ENCODE measurements at places on chromosomes 7 and 10.

DNA sequence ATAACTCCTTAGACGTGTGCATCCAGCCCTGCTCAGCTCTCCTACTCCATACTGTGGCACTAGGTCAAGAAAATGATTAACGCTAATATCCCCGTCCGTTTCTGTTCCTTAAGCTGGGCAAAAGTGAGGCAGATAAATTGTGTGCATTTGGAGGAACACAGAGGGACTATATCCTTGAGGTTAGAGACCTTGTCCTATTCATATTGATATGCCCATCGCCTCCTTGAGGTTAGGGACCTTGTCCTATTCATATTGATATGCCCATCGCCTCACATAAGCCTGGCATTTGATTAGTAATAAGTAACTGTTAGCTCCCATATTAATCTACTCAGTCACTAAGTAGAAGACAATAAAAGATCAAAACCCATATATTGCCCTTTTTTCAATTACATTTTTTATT lies 12.9 kb upstream of the TAX1BP1 start:
- DNase-seq = no peak

DNA sequence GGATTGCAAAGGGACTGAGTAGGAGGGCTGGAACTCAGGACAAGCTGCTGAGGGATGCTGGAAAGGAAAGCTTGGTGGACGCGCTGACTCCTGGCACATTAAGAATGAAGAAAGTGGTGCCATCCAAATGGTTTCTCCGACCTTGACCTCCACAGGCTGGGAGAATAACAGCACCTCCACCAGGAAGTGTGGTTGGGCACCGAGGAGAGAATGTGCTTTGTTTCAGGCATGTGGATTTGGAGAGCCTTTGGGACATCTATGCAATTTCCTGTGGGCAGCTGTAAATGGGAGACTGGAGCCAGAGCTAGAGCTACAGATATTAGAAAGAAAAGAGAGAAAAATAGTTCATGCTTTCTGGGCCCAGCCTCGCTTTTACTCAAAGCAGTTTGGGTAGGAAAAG lies 29.8 kb upstream of the HABP2 start:
- DNase-seq = no peak

- no peak for DNase-seq
Measured at GRCh38 chr7:81637534-81637933, 132.3 kb downstream of the HGF start.

DNA sequence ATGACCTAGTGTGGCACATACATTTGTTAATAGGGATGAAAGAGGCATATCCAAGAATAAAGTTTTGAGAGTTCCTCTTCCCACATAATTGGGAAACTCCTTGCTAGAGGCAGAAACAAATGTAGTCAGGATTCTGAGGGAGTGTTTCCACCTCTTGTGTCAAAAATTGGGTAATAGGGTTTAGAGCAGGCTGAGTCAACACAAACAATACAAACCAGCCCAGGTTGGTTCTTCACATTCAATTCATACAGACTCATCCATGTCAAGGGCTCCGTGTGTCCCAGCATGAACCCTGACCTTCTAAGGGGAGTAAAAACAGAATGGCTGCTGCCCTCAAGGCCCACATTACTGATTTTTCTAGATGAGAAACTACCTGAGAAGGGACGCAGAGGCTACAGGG lies 75.3 kb downstream of the GLI3 start:
- no peak for DNase-seq

DNA sequence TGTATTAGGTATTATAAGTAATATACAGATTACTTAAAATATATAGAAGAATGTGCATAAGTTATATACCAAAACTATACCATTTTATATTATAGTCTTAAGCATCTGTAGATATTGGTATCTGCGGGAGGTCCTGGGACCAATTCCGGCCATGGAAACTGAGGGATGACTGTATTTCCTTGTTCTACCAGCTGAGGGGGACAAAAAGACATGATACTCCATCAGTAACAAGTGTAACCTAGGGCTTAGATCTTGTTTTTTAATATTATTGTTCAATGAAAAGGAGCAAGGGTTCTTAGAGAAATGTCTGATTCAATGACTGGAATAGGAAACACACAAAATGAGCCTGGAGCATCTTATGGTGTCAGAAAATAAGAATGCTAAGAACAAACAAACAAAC lies 752.5 kb downstream of the CCSER2 start:
- no peak for DNase-seq

DNA sequence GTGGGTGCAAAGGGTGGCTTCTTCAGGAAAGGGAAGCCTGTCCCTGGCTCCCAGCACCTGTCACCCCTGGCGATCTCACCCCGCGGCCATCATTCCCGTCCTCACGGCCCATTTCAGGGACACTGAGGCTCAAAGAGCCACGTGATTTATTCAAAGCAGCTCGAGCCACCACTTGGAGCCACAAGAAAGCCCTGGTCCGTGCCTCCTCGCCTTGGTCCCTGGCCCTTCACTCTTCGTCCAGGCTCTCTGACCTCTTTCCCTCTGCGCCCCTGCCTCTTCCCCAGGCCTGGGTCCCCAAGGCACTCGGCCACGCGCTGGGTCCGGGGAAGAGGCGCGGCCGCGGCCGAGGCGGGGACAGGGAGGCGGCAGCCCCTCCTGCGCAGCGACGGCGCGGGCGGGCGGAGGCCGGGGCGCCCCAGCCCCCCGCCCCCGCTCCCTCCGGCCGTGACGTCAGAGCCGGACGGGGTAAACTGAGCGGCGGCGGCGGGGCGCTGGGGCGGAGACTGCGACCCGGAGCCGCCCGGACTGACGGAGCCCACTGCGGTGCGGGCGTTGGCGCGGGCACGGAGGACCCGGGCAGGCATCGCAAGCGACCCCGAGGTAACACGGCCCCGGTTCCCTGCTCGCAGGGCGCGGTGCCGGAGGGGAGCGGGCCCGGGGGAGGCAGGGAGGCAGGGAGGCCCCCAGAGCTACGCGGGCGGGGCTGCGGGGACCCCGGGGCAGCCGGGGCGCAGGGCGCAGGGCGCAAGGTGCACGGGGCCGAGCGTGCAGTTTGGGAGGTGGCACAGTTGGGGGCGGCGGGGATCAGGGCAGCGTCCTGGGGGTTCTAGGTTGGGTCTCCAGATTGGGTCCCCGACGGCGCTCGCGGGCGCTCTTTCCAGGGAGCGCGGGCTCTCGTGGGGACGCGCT lies at the start of gene SLC18A2:
Gene SLC18A2 (plus strand): TSS at position 494 of the 909 bp plus-strand sequence. CDS start 580 bp downstream, outside the sequence.
- peak; percentile 35 for DNase-seq

- DNase-seq = no peak
Measured at GRCh38 chr7:128443831-128444600, 11.7 kb upstream of the HILPDA start.

DNA sequence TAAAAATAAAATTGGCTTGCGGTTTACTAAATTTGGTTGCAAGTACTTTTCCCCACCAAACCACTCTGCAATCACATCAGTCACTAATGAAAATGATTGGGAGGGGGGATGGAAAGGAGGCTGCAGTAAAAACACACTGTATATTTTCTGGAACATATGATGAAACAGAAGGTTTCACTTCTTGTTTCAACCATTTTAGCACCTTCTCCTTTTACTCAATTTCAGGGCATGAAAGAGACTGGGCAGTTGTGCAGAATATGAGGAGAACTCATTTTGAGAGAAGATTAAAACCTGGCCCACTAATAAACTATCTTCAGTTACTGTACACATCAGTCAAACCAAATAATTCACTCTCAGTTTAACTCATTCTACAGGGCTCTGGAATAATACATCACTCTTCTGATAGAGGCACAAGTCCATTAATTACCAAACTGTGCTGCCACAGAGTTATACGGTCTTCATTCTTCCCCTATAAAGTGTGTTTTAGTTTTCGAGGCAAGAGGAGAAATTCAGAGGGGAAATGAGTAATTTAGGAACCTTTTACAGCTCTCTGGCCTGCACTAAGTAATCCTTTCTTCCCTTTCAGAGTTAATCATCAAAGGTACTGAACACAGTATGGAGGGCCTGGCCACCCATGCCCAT lies 25.5 kb downstream of the JAZF1 start:
- no peak for DNase-seq

- DNase-seq = no peak
Measured at GRCh38 chr7:16399916-16400892, 21.1 kb downstream of the CRPPA start.

GRCh38 chr7:109996927-109997326 lies 1094.0 kb upstream of the LRRN3 start:
- DNase-seq = no peak

GRCh38 chr7:114548081-114548980 lies 133.7 kb downstream of the FOXP2 start:
- no peak for DNase-seq

DNA sequence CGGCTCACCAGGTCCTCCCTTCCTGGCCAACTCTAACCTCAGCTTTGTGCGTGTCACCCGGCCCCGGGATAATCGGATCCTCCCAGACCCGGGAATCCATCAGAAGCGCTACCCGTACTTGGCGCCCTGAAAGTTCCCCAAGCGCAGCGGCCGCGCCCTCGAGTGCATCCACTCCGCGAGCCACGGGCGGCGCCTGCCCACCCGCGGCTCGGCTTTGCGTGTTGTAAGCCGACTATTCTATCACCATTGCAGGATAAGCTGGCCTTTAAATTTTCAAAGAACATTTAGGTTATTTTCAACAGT lies 35.7 kb upstream of the EBLN1 start:
- peak; percentile 74 for DNase-seq

GRCh38 chr7:32023376-32023775 lies 46.8 kb downstream of the PDE1C start:
- no peak for DNase-seq

GRCh38 chr10:59839576-59839975 lies 66.8 kb downstream of the CCDC6 start:
- DNase-seq = peak; percentile 46

GRCh38 chr7:152000191-152000590 lies 25.3 kb upstream of the GALNT11 start:
- DNase-seq = no peak

GRCh38 chr10:27745732-27746396 lies at the start of gene MKX:
TSS of gene MKX (minus strand) at chr10:27745819. CDS start at chr10:27743415, 2,404 bp downstream.
- DNase-seq = peak; percentile 56

GRCh38 chr7:2117646-2118045 lies 115.1 kb downstream of the MAD1L1 start:
- no peak for DNase-seq

GRCh38 chr7:20896996-20897395 lies 110.3 kb upstream of the SP8 start:
- DNase-seq = peak; percentile 51

- no peak for DNase-seq
Measured at GRCh38 chr7:98211676-98212531, 665 bp downstream of the BHLHA15 start.

DNA sequence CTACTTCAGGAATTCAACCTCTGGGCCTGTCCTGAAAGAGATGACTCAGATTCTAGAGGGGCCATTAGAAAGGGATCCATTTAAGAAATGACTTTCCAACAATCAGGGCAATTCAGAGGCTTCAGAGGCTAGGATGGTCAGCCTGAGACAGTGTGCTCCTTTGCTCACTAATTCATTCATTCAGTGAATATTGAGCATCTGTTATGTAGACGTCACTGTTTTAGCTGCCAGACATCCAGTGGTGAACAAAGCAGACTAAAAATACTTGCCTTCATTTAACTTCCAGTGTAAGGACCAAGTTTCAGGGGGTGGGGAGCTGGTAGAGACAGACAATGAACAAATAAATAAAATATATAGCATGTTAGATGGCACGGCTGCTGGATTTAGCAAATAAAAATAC lies 1.6 kb downstream of the KIAA1217 start:
- DNase-seq = no peak

GRCh38 chr10:129873351-129873750 lies 90.7 kb downstream of the EBF3 start:
- DNase-seq = no peak

- peak; percentile 84 for DNase-seq
Measured at GRCh38 chr10:77643795-77644468, 6.3 kb upstream of the KCNMA1 start.

GRCh38 chr10:115665549-115665948 lies 572.4 kb downstream of the ATRNL1 start:
- DNase-seq = no peak

DNA sequence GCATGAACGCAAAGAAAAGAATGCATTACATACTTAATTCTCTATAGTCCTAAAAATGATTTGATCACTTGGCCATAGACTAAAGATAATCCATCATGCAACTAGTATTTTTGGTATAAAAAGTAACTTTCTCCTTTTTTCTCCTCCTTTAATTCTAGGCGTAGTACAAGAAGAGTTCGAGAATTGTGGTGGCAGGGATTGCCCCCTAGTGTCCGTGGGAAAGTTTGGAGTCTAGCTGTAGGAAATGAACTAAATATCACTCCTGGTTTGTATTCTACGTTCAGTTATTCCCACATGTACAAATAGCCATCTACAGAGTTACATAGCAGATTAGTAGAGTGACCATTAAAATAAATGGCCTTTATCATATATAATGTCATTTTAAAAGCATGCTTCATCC lies 45.5 kb upstream of the HELLS start:
- DNase-seq = peak; percentile 25

- peak; percentile 100 for DNase-seq
Measured at GRCh38 chr7:30504301-30505173, at the start of gene GGCT. TSS of gene GGCT (minus strand) at chr7:30504829. CDS start at chr7:30504709, 120 bp downstream.

GRCh38 chr7:41428381-41428780 lies 274.5 kb downstream of the INHBA start:
- no peak for DNase-seq

DNA sequence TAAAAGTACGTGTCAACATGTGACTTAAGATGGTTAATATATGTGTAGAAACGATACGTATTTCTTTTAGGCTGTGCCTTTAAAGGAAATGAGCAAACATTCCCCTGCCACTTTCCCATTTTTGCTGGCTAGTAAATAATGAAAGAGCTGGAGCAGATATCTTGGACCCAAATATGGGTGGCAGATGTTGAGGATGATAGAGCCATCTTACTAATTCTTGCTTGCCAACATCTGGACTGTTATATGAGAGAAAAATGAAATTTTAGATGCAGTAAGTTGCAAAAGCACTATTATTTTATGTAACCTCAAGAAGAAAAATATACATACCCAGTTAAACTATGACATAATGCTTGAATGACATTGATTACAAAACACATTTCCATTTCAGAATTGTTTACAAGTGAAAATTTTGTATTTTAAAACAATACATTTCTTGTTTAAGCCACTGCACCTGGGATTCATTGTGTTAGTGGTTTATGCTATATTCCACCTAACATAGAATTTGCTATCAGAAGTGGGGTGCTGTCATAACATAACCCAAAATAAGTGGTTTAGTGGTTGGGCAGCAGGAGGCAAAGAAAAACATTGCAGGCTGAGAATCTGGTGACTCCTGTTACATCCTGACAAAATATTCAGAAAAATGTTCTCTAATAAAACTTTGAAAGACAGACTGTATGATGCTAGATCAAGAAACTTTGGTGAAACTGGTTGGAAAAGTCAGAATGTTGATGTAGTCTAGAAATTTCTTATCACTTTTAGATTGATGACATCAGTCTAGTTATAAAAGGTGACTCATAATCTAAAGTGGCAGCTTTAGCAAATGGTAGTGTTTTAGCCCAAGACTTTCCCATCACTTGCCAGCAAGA lies 305.0 kb downstream of the PTEN start:
- DNase-seq = no peak

GRCh38 chr7:120869700-120870099 lies 11.8 kb upstream of the TSPAN12 start:
- no peak for DNase-seq

GRCh38 chr7:91082038-91082437 lies 182.2 kb upstream of the FZD1 start:
- DNase-seq = no peak

- no peak for DNase-seq
Measured at GRCh38 chr10:36194276-36194675, 552.2 kb upstream of the FZD8 start.
